NCI-H1694 (cell line): ENCODE measurements at places on chromosomes 13 and 19.

DNA sequence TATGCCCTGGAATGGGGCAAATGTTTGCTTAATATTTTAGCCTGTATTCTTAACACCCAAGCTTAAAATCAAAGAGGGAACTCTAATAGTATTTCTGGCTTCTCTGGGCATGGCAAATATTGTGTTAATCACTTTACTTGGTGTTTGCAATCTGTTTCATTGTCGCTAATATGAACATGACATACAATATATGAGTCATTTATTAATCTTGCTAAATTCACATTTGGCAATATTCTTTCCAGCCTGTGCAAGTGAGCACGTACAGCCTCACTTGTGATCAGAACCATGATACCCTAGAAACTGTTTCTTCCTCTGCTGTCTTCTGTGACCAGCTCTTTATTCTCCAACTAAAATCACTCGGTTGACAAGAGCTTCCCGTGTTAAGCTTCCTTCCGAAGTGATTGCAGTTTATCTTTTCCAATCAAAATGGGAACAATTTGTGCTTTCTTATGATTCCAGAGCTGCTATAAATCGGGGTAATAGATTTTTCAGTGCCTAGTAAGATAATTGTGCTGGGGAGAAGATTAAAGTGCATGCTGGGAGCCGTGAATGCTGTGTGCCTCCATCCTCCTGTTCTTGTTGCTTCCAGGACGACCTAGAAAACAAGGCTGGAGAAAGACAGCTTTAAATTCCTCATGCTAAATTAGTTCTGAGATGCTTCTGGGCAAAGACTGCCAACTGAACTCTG is 153.0 kb upstream of the TMTC4 start:
- DNase-seq: no peak

GRCh38 chr19:21856773-21857514 is 21.0 kb upstream of the ZNF43 start:
- no peak for DNase-seq

- no peak for DNase-seq
Measured at GRCh38 chr13:46010148-46010547, 42.4 kb downstream of the ZC3H13 start.

- no peak for DNase-seq
Measured at GRCh38 chr19:55678121-55678671, 3.2 kb downstream of the EPN1 start.

GRCh38 chr19:33720691-33721682 is 75.7 kb upstream of the KCTD15 start:
- no peak for DNase-seq

DNA sequence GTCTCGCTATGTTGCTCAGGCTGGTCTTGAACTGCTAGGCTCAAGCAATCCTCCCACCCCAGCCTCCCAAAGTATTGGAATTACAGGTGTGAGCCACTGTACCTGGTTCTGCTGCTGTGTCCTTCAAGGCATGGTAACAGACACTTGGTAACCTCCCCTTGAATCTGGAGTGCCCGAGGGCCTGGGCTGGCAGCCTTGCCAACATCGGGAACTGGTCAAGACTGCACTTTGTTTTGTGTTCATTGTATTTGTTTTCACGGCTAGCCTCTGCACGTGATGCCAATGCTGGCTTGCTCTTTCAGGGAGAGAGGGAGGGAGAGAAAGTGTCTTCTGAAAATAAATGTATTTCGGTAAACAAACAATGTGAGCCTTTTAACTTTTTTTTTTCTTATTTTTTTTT is 12.0 kb downstream of the CERS4 start:
- DNase-seq: no peak

- no peak for DNase-seq
Measured at GRCh38 chr19:47280183-47280797, 5.6 kb downstream of the INAFM1 start.

DNA sequence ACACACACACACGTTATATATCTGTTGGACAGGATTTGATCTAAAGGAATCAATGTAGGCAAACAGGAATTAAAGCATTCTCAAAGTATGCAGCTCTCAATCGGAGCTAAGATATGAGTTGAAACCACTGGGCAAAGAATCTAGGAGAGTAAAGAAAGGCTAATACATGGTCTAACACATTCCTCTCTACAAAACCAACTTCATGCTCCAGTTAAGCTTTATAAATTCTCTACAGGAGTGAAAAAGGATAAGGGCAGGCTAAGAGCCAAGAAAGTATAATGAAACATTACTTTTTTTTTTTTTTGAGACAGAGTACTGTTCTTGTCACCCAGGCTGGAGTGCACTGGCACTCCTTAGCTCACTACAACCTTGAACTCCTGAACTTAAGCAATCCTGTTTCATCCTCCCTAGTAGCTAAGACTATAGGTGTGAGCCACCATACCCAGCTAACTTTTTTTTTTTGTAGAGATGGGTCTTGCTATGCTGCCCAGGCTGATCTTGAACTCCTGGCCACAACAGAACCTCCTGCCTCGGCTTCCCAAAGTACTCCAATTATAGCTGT is 10.6 kb downstream of the FBXL3 start:
- no peak for DNase-seq

DNA sequence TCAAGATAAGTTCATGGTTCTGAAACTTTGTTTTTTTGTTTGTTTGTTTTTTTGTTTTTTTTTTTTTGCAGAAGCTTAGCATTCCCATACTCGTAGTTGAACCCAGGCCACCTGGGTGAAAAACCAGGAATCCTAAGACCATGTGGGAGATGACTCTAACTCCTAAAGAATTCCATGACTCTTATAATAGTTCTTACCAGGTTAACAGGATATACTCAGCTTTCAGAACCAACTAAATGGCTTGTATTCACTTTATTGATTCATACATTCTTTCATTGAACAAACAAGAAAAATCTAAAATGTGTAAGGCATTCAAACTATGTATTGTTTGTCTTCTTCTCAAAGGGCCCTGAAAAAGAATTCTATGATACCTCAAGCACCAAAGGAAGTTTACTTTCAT is 40.5 kb upstream of the KLF5 start:
- no peak for DNase-seq

DNA sequence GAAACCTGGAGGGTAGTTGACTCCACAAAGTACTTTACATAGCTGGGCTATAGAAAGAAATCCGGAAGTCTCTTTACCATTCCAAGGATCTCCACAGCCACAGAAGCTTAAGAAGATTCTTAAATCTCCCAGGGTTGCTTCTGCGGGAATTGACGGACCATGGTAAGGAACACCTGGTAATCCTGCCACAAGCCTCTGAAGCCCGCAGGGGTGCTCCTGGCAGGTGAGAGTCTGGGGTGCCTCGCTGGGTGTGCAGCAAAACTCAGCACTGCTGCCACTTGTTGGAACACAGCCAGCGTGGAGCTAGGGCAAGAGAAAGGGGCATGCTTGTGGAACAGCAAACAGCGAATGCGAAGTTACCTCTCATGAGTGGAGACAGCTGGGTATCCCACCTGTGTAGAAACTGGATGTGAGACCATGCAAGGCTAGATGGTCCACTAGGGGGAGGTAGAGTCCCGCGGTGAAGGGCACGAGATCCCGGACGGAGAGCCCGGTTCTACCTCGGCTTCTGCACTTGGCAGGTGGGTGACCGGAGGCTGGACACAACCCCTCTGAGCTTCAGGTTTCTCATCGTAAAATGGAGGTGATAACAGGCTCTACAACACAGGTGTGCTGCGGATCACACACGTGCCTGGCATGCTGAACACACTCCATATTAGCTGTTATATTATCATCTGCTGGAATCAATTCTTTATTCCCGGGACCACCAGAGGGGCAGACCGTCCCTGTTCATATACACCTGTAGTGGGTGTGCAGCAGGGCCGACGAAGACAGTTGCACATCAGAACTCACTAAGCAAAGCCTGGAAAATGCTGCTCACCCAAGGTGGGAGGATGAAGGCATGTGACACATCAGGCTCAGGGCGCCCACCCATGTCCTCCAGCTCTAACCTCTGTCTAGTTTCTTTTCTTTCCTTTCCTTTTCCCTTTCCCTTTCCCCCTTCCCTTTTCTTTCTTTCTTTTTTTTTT is 24.1 kb upstream of the UBAC2 start:
- DNase-seq: peak; percentile 54

DNA sequence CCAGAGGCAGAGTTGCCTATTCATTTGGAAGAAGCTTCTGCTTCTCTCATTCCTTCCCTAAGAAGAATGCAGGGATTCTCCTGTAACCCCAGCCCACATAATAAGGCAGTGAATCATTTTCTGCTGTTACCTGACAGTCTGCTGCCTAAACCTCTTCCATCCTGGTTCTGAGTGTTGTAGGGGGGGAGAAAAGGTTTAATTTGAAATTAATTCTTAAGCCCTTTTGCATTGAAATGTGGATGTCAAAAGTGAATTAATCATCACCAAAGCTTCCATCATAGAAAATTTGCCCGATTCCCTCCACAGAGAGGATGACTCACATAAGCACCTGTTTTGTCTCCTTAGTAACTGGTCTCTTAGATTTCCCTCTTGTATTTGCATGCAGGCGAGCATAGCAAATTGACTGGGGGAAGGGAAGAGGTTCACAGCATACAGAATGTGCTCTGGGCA is 146.7 kb upstream of the FNDC3A start:
- no peak for DNase-seq

DNA sequence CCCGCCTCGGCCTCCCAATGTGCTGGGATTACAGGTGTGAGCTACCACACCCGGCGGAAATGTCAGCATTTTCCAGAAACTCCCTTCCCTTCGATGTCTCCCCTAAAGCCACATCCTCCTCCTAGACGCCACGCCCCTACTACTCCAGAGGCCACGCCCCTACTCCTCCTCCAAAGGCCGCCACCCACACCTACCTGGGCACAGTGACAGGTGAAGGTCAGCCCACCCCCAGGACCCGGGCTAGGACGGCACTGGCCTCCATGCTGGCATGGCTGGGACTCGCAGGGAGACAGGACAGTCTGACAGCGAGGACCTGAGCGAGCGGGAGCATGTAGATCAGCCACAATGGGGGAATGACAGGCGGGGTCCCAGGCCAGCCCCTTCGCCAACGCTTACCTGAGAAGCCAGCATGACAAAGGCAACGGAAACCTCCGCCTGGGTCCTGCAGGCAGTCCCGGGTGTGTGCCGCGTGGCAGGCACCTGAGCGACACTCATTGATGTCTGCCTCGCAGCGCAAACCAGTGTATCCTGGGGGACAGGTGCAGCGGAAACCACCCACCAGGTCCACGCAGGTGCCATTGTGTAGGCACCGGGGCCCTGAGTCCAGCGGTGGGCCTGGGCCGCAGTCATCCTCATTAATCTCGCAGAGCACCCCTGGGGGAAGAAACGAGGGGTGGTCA is 22.0 kb downstream of the NOTCH3 start:
- no peak for DNase-seq

DNA sequence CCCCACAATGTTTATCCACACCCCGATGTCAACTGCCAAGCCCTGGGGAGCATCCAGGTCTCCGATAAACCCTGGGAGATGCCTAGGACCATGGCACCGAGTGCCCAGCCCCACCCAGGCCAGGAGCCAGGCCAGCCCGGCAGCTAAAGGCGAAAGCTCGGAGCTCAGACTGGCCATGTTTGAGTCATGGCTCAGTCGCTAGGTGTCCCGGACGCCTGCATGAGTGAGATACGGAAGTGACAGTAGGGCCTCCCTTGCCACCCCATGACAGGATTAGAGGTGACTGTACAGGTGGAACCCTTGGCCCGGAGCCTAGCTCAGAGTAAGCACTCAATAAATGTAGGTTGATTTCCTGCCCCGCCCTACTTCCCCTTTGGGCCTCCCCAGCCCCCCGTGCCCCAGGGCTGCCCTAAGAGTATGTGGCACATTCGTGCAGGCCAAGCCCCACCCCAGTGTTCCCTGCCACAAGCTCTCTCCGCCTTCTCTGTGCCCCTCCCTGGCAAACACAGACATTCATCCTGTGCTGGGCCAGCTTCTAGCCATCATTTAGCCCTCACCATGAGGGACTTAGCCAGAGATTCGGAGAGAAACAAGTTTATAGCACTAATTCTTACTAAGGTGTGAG is 5.8 kb upstream of the TPM4 start:
- no peak for DNase-seq

DNA sequence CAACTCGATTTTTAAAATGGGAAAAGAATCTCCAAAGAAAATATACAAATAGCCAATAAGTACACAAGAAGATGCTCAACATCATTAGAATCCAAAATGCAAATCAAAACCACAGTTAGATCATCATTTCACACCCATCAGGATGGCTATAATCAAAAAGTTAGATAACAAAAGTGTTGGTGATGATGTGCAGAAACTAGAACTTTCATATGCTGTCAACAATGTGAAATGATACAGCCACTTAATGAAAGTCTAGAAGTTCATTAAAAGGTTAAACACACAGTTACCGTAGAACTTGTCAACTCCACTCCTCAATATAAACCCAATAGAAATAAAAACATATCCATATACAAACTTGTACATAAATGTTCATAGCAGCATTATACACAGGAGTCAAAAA is 11.8 kb downstream of the ZC3H13 start:
- DNase-seq: no peak

- DNase-seq: no peak
Measured at GRCh38 chr19:33385956-33386355, 12.4 kb downstream of the CEBPG start.

DNA sequence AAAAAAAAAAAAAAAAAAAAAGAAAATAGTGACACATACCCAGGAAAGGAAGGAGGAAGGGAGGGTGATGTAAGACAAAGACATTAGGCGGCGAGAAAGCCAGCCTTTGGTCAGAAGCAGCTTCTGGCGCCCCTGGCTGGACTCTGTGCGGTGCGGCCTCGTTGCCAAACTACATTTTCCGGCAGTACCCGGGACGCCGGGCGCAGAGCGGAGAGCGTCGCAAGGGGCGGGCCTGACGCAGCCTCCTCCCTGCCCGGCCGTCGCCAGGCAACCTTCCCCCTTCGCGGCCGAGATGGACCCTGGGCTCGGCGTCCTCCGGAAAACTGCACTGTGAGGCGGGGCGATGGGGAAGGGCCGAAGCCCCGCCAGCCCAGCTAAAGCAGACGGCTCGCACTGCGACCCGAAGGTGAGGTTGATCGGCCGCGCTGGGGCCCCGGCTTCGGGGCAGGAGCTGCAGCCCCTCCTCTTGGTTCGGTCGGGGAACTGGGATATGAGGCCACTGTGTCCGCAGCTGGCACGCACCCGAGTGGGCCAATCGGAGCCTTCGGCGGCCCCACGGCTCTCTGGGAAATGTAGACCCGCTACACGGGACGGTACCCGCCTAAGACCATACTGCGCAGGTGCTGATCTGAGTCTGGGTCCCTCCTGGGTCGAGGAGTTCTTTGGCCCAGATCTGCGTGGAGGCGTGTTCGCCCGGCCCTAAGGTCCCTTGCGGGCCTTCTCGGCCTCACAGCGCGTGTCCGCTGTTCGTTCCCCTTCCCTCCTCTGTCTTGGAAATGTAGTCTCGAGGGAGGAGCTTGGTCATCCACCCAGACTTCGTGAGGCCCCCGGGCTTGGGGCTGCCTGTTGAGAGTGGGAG is 2.3 kb upstream of the MZF1 start:
- DNase-seq: no peak
